ENCODE measurements at places on chromosomes 1 and 21.

- no peak for DNase-seq
Measured at GRCh38 chr21:38136201-38136600, 120.6 kb upstream of the KCNJ15 start.

GRCh38 chr1:167482184-167482583 is 36.1 kb downstream of the CD247 start:
- no peak for DNase-seq

GRCh38 chr1:99691175-99691574 is 45.3 kb downstream of the PALMD start:
- no peak for DNase-seq

DNA sequence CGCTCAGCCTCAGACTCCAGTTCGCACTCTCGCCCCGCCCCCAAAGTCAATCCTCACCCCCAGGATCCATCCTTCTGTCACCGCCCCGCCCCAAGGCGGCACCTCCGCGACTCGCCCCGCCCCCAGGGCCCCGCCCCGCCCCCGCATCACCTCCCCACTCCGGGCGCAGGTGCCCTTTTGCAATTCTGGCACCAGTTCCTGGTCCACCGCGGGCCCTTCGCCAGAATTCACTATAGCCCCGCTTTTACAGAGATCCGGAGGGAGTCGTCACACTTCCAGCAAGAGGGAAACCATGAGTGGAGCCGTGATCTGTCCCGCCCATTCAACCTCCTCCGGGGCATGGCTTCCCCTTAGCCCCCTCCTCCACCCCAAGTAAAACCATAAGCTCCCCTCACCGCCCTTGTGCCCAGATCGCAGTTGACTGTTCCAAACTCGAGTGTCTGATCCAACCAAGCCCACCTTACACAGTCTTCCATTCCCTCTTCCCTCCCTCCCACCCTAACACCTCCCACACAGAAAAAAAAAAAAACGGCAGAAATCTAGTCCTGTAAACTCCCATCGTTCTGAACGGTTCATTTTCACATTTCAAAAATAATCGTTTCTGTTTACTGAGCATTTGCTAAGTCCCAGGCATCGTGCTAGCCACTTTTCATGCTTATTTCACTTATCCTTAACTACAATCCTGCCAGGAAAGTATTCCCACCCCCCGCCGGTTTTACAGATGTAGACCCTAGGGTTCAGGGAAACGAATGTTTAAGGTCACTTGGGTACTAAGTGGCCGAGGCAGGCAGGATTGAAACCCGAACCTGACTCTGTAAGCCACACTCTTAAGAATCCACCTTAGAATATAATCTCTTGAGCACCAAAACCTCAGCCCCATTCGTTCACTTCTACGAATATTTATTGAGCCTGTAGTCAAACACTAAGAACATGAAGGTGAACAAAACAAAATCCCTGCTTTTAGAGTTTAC is 1.3 kb upstream of the DNAJC16 start:
- DNase-seq: no peak

GRCh38 chr21:45299026-45299863 is 11.6 kb upstream of the POFUT2 start:
- no peak for DNase-seq

- no peak for DNase-seq
Measured at GRCh38 chr21:29712818-29713217, 227.0 kb downstream of the GRIK1 start.

DNA sequence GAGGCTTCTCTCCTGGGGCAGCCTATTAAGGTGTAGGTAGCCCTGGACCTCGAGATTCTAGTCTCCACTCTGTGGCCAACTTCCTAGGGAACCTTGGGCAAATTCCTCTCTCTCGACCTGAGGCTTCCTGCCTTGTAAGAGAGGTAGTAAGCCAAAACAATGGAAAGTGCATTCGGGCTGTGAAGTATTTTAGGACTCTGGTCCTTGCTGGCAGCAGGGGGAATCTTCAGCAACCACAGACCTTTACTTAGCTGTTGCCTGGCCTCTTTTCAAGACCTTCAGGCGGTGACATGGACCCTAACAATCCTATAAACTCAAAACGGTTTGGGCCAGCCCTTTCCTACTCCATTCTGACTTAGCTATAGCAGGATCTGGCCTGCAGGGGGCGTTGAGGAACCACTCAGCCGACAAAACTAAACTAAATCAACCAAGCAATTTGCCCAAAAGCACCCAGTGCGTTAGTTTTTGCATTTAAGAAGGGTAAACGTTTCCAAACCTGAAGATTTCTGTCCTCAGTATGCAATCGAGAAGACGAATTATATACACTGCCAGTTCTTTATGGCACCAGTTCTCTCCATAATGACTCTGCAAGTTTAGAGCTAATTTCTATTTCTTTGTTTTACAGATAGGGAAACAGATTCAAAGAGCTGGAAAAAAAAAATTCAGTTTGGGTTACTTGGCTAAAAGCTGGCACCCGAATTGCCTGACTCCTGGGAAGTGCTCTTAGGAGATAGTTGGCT is 10.9 kb upstream of the SESN2 start:
- peak; percentile 73 for DNase-seq

DNA sequence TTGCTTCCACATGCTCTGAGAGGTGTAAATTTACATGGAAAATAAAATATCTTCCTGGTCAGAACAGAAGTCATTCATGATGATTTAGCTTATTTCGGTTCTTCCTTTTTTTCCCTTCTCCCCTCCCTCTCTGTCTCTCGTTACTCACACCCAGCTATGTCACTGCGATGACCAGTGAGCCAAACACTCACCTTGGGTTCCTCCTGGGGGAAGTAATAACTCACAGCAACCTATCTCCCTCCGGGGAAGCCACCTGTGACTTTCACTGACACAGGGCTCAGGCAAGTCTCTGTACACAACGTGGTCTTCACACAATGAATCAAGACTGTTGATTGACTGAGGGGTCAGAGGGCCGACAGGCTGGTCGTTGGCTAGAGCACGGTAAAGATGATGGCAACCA is 135.3 kb upstream of the VANGL1 start:
- DNase-seq: no peak

DNA sequence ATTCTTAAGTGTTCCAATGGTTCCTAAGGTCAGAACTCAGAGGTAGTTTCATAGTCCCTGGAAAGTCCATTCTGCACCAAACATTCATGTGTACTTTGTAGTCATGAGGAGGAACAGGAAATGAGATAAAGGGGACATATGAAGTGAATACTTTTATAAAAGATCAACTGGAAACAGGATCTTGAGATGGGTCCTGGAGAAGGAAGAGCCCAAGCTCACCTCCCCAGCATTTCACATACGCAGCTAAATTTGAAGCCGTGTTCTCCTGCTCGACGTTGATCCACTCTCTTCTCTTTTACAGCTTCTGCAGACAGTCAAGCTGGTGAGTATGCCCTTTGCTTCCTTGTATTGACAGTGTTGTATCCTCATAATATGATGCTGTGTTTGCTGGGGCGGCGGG is 429 bp downstream of the FCGR2A start:
- DNase-seq: no peak

- DNase-seq: no peak
Measured at GRCh38 chr21:43367296-43367695, 59.6 kb downstream of the SIK1 start.

Data from activated T-cell treated with anti-CD3 and anti-CD28 coated beads for 4 hours (primary cell).